ENCODE measurements at places on chromosomes 16 and 17.

DNA sequence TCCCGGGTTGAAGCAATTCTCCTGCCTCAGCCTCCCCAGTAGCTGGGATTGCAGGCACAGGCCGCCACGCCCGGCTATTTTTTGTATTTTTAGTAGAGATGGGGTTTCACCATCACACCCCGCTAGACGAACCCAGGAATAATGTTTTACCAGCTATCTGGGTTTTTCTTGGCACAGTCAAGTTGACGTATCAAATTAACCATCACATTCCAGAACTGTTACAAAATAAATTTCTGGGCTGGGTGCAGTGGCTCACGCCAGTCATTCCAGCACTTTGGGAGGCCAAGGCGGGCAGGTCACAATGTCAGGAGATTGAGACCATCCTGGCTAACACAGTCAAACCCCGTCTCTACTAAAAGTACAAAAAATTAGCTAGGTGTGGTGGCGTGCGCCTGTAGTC is 501.2 kb downstream of the SHISA9 start:
- no peak for DNase-seq

DNA sequence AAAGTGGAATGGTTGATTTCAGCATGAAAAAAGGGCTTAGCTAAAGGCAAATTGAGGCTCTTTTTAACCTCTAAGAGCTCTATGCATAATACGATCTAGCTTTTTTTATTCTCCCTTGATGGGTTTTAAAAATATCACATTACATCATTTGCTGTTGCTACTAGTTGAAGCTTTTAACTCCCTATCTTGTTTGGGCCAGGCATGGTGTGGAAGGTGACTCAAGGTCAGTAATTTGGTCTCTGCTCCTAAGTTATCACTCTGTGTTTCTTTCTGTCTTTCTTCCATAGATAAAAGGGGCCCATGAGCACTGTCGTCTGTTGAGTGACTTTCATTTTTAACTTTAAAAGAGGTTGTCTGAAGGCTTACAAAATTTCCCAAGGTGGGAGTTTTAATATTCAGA is 58.1 kb upstream of the GOT2 start:
- DNase-seq = no peak

DNA sequence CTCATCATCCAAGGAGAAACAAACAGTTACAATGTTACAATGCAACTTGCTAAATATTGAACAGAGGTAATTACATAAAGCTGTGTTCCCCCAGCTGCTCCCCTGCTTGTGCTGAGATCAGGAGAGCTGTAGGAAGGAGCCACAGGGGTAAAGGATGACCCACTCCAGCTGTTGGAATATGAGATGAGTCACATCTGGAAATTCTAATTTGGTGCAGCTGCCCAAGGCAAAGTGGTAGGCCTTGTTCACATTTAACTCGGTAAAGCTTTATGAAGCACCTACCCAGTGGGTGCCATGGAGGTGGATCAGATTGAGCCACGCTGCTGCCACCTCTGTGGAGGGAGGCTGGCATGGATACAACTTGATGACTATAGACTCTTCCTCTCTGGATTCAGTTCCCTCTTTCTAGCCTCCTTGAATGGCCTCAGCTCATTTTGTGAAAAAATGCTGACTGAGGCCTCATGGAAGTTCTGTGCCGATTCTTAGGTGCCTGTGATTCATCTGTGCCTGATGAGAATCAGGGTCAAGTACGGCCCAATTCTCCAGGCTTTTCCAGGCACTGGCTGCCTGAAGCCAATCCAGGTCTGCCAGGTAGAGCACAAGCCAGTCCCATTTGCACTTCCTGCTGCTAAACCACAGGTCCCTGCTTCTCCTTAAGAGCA is 7.4 kb downstream of the ZNF689 start:
- DNase-seq = no peak

- DNase-seq = no peak
These were observed 1.5 kb upstream of the ALDH3A2 start for GRCh38 chr17:19646788-19647696.

DNA sequence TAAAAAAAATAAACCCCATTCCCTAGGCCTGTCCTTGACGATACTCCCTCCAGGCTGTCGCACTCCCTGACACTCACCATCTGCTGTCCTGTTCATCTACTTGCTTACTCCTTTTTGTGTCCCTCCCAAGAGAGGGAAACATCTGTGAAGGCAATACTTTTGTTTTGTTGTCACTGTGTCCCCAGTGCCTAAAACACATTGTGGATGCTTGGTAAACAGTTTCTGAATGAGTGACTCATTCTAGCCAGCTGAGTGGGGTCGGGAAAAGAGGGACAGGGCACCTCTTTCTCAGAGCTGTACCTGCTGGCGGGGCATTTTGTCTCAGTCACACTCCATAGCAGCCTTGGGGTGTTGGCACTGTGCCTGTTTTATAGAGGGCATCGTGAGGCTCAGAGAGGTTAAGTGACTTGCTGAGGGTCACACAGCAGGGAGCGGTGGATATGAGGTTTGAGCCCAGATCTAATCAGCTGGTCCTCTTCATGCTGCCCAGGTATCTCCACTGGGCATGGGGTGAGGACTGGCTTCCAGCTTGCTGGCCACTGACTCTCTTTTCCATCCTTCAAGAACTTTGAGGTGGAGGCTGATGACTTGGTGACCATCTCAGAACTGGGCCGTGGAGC is 15.6 kb downstream of the MAP2K3 start:
- no peak for DNase-seq

GRCh38 chr17:67682196-67682595 is 35.5 kb upstream of the NOL11 start:
- no peak for DNase-seq

- no peak for DNase-seq
These were observed 23.9 kb downstream of the SKA2 start for GRCh38 chr17:59131131-59131530.

- DNase-seq = no peak
These were observed 1.4 kb downstream of the LPCAT2 start for GRCh38 chr16:55510185-55510805.

GRCh38 chr17:77874303-77875050 is 84.0 kb upstream of the TNRC6C start:
- DNase-seq = no peak

DNA sequence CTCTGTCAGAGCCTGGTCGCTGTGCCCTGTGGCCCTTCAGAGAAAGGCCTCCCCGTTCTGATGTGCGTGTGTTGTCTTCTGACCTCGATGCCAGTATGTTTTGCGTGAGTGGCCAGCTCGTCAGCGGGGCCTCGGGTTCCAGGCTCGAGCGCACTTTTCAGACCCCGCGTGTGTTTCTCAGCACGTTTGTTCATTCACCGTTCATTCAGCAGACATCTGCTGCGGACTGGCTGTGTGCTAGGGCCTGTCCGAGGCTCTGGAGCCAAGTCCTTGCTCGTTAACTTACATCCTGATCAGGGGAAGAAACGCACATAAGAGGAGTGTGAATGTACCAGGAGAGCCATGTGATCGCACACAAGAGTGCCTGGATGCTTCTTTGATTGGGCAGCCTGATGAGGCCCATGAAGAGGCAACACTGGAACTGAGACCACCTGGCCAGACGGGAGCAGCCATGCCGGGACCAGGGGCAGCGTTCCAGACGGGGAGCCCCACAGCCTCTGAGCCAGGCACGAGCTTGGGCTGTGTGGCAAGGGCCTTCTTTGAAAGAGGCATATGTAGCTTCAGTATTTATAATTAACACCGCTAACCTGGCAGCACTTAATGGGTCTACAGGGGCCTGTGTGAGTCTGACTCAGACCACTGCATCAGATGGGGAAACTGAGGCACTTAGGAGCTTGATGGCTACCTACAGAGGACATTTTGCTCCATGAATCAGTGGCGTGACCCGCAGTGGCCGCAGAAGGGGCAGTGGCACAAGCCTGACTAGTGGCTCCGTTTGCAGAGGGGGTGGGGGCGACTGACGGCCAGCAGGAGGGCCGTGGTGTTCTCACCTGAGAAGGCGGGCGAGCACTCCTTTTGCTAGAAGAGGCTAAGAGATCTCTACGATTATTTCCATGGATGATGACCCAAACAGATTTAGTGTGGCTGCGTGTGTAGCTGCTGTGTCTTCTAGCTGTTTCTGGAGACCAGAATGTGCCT is 187.9 kb upstream of the CHMP6 start:
- no peak for DNase-seq

DNA sequence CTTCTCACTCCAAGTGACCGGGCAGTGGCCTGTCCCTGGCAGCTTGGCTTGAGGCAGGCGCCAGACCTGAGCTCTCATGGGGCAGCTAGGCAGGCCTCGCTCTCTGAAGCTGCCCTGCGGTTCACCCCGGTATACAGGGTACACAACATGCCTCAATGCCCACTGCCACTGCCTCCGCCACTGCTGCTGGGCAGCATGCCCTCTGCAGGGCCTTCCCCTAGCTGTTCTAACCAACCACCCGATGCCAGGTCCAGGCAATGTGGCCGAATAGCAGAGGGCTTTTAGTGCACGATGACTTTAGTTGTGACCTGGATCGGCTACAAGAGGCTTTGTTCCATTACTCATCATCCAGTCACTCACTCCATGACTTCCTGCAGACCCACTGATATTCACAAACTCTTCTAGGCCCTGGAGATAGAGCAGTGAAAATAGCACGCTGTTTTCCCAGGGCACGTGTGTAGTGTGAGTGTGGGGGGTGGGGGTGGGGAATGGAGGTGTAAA is 19.7 kb downstream of the CDC42EP4 start:
- DNase-seq = no peak

GRCh38 chr17:57257195-57257894 is 1.0 kb downstream of the MSI2 start:
- DNase-seq = no peak

- DNase-seq = no peak
These were observed 259.8 kb upstream of the MON1B start for GRCh38 chr16:76931186-76931585.

- DNase-seq = no peak
These were observed 33.7 kb upstream of the RPH3AL start for GRCh38 chr17:386141-386876.
